ENCODE measurements at places on chromosomes 16 and 17. TPM values are rescaled to one million over a fixed set of nuclear protein-coding genes. Genes with fewer than 3 reads are reported as not detected.

- peak; percentile 34 for DNase-seq
Observed at GRCh38 chr16:81817789-81818567, 38.9 kb downstream of the PLCG2 start.

The NPIPA5 gene
- polyA plus RNA-seq: 4.1 TPM

DNA sequence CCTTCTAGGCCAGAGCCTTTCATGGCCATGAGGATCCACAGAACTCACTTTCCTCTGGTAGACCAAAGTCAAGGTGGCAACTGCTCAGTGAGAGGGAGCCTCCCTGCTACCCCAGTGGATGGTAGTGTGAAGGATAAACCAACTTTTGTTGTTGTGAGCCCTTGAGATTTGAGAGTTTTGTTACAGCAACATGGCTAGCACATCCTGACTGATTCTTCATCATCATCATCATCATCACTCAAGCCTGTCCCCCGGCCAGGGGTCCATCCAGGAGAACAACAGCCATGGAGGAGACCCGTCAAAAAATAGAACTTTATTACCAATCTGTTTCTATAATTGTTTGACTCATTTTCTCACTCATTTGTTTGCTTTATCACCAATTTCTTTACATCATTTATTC lies 23.7 kb downstream of the RAI1 start:
- DNase-seq: no peak

The TMC7 gene
- polyA plus RNA-seq: 0.31 TPM

DNA sequence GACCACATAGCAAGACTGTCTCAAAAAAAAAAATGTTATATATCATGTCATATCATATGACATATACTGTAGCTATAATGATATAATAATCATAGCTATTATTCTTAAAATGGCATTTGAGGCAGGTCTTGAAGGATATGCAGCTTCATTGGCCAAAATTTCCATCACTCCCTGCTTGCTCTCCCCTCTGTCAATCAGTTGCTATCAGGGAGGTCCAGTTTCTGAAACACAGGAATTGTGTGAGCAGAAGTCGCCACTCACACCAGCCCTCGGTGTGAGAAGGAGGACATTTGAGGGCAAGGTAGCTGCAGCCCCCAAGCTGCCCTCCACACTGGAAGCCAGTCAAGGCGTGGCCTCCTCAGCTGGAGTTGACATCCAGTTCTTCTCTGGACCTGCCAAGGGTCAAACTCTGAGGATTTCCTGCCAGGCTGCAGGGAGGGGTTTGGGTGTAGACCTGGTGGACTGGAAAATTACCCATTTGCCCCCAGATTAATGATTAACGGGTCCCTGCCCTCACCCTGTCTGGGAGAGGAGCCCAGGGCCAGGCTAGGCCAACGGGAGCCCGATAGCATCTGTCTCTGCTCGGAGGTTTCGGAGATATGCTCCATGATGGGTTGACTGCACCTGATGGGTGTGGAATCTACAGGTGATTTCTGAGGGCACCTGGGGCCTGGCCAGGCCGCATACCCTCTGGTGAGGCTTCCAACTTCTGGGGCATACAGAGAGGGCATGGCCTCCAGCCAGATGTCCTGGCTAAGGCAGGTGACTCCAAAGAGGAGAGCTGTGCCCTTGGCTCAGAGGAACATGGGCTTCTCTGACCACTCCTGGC lies 18.8 kb downstream of the WNT9B start:
- no peak for DNase-seq
